ENCODE measurements at places on chromosomes 12 and 14.

GRCh38 chr12:100857971-100858370, 63.4 kb downstream of the ANO4 start:
- H3K4me3 ChIP-seq, result no peak overlapping the region
- H3K27me3 ChIP-seq, result no peaks in the 10 kb centered on the region
- DNase-seq, result no peak

- no peaks in the 10 kb centered on the region for H3K36me3 ChIP-seq
- H3K4me1 ChIP-seq, result peaks cover 35% of the 10 kb centered on the region
- H3K27me3 ChIP-seq, result no peaks in the 10 kb centered on the region
- peak; percentile 86 for DNase-seq
Observed at GRCh38 chr12:24798335-24798734, 150.6 kb downstream of the BCAT1 start.

DNA sequence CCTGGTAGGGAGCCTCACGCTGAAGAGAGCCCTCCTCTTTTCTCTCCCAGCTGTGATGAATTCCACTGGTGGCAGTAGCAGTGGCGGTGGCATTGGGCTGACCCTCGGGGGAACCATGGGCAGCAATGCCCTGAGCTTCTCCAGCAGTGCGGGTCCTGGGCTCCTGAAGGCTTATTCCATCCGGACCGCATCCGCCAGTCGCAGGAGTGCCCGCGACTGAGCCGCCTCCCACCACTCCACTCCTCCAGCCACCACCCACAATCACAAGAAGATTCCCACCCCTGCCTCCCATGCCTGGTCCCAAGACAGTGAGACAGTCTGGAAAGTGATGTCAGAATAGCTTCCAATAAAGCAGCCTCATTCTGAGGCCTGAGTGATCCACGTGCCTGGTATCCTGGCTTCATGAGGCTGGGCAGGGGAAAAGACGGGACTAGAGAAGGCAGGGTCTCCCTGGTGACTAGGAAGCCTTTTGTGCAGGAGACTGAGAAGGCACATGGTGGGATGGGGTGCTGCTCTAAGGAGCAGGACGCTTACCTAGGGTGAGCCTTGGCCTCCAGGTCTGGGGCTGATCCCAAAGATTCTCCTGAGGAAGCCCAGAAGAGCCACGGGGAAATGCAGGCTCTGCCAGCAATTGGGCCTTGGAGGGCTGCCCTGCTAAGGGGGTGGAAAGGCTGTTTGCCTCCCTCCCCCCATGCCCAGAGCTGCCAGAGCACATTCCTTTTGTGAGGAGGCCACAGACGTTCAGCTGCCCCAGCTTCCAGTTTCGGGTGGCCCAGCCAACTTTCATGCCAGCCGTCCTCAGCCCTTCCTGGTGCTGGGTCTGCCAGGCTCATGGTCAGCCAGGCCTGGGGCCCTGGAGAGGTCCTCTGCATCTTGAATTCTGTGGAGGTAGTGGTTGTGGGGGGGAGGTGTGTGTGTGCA, 15.8 kb downstream of the KRT7 start:
- H3K4me3 ChIP-seq, result no peak overlapping the region
- no peaks in the 10 kb centered on the region for H3K4me1 ChIP-seq
- H3K36me3 ChIP-seq, result no peaks in the 10 kb centered on the region
- DNase-seq, result no peak

DNA sequence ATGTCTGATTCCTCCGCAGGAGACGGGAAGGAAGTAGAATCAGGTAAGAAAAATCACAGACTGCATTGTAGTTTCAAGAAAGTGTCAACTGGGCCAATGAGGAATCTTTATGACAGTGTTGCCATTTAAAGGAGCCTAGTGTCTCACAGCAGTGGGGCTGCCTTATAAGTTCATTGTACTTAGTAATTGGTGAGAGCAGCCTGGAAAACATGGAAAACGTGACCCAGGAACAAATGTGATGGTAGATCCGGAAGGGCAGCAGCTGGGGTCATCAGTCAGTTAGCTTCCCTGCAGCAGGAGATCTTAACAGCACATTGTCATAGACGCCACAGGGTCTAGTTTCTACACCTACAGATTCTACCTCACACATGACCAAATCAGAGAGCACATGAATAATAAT, 630.0 kb upstream of the LMO3 start:
- no peak overlapping the region for H3K27ac ChIP-seq
- no peak for DNase-seq
- no peak overlapping the region for H3K4me3 ChIP-seq
- H3K27me3 ChIP-seq, result no peaks in the 10 kb centered on the region
- H3K4me1 ChIP-seq, result no peaks in the 10 kb centered on the region

GRCh38 chr14:62117010-62117750, 355.0 kb downstream of the SNAPC1 start:
- peak overlapping the region; percentile 38 for H3K4me3 ChIP-seq
- DNase-seq, result peak; percentile 91
- peaks cover 5% of the 10 kb centered on the region for H3K4me1 ChIP-seq
- H3K27ac ChIP-seq, result no peak overlapping the region

DNA sequence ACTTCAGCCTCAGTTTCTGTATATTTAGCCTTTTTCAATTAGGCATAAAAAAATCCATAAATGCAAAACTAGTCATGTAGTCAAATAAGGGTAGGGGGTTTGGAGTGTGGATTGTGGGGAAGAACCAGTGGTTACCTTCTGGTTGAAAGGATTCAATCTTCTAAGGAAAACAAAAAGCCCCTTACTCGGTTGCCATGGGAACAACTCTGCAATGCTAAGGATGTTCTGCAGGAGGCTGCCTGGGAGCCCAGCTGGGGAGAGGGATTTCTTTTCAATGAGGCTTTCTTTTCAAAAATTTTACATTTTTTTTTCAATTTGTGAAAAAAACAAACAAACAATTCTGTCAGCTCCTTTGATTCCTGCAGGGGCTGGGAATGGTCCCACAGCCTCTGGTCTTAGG, 67.2 kb downstream of the SLC8A3 start:
- no peaks in the 10 kb centered on the region for H3K4me1 ChIP-seq
- no peak overlapping the region for H3K4me3 ChIP-seq
- H3K36me3 ChIP-seq, result no peaks in the 10 kb centered on the region
- DNase-seq, result no peak

DNA sequence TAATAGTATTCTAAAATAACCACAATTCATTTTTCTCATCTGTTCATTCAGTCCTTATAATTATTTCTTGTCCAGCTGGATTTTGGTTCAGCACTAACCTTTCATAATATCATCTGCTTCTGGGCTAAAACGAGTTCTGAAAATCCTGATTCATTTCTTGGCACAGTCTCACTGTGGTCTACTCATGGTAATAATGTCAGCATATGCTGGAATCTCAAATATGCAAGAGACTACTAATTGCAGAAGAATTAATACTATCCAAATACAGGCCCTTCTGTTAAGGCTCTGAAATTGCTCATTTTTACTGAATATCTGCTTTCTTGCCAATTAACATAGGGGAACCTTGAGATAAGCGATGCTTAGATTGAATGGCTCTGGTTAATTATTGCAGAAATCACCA, 597.1 kb downstream of the RPL10L start:
- DNase-seq, result no peak
- H3K27me3 ChIP-seq, result no peaks in the 10 kb centered on the region

DNA sequence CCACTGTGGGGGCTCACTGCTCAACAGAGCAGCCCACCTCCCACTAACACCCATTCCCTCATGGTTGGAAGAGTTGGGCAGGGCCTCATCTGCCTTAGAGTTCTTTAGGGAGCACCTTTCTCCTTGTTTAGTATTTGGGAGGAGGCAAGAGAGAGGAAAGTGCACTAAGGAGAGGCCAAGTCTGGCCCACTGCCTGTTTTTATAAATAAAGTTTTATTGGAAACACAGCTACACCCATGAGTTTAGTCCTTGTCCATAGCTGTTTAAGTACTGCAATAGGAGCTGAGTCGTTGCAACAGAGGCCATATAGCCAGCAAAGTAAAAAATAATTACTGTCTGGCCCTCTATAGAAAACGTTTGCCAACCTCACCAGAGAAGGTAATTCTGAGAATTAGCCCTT, 63.9 kb downstream of the C14orf132 start:
- no peaks in the 10 kb centered on the region for H3K4me1 ChIP-seq
- H3K4me3 ChIP-seq, result no peak overlapping the region
- H3K27ac ChIP-seq, result no peak overlapping the region
- no peaks in the 10 kb centered on the region for H3K27me3 ChIP-seq
- no peak for DNase-seq

- no peak overlapping the region for H3K4me3 ChIP-seq
- H3K27ac ChIP-seq, result no peak overlapping the region
- no peaks in the 10 kb centered on the region for H3K4me1 ChIP-seq
- H3K36me3 ChIP-seq, result peaks cover 39% of the 10 kb centered on the region
Observed at GRCh38 chr12:113180333-113180732, 4.9 kb downstream of the DDX54 start.

- H3K4me3 ChIP-seq, result no peak overlapping the region
- H3K4me1 ChIP-seq, result peaks cover 11% of the 10 kb centered on the region
- DNase-seq, result peak; percentile 73
- H3K27ac ChIP-seq, result no peak overlapping the region
- H3K27me3 ChIP-seq, result no peaks in the 10 kb centered on the region
Observed at GRCh38 chr12:52020539-52021336, 14.0 kb downstream of the TAMALIN start.

GRCh38 chr12:101773650-101774162, 34.4 kb upstream of the SYCP3 start:
- H3K27ac ChIP-seq, result no peak overlapping the region
- no peaks in the 10 kb centered on the region for H3K4me1 ChIP-seq
- no peaks in the 10 kb centered on the region for H3K36me3 ChIP-seq
- DNase-seq, result peak; percentile 74

DNA sequence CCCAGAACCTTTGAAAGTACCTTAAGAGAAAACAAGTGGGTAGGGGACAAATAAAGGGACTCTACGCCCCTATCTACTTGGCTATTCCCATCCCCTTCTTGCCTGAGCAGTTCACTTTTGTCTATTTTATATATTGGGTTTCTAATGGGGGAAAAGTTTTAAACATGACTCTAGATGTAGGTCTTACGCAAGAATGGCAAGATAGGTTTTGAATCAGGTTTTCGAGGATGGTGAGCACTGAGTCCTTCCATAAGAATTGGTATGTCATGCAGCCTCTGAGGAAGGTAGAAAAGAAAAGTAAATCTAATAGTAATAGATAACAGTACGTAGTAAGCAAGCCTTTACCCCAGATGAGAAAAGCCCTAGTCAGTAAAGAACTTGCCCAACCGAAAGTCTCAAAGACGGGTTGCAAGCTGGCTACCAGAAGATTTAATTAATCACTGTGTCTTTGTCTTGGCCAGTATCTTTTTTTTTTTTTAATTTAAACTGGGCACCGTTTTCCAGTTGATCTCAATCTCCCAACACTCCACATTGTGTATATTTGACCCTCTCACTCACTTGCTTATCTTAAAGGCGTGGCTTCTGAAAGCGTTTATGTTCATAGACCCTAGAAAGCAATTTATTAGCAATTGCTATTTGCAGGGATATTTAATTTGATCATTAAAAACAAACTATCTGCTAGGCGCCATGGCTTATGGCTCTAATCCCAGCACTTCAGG, 86.6 kb upstream of the TMEM263 start:
- H3K4me1 ChIP-seq, result peaks cover 4% of the 10 kb centered on the region
- no peak overlapping the region for H3K27ac ChIP-seq
- no peaks in the 10 kb centered on the region for H3K27me3 ChIP-seq
- no peak for DNase-seq
- no peaks in the 10 kb centered on the region for H3K36me3 ChIP-seq

DNA sequence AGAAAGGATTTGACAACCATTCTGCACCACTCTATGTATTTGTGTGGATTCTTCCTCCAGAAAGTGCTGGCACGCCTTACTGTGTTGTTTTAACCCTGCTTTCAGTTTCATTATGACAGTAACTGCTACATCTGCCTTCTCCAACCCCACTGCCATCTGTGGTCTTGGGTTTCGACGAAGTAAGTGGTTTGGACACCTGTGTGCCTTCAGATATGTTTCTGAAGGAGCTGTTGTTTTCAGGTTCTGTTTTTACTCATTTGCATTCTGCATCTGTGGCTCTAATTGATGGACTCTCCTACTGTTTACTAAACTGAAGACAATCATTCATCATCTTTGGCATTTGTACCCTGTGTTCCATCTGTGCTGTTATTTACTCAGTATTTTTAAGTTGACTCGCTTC, 4.1 kb downstream of the TSHR start:
- no peaks in the 10 kb centered on the region for H3K4me1 ChIP-seq
- peaks cover 71% of the 10 kb centered on the region for H3K27me3 ChIP-seq
- H3K36me3 ChIP-seq, result no peaks in the 10 kb centered on the region
- H3K27ac ChIP-seq, result no peak overlapping the region

DNA sequence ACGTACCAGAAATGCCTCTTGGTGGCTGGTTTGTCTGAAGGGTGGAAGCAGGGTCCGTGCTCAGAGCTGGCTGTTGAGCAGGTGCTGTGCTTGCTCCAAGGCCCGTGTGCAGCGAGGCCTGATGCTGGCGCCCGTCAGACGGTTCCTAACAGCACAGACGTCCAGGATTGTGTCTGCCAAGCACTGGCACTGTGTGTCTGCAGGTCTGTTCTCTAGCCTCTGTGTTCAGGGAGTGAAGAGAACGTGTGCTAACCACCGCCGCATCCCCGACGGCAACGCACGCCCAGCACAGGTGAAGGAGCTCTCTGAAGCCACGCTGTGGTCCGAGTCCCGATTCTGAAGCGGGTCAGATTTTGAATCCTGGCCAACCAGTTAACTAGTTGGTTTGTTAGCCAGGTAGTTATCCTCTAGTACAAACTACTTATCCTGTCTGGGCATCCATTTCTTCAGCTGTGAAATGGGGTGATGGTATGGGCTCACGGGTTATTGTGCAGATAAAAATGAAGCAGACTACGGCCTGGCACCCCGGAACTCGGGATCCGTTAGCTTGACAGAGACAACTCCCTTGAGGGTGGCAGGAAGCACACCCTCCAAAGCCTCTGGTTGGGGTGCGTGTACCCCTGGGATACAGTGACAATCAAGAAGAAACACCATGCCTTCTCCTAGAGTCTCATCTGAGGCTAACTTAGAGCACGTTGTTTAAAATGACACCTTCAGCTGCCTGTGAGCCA, 18.6 kb upstream of the TDRD9 start:
- peaks cover 25% of the 10 kb centered on the region for H3K36me3 ChIP-seq
- H3K27ac ChIP-seq, result no peak overlapping the region

Data from A673 (cell line).